Left lung (tissue), 14 donors: ENCODE measurements at places on chromosomes 2 and 18.
A peak's percentile ranks its signal among the peaks of the same experiment; 100 is the strongest.

DNA sequence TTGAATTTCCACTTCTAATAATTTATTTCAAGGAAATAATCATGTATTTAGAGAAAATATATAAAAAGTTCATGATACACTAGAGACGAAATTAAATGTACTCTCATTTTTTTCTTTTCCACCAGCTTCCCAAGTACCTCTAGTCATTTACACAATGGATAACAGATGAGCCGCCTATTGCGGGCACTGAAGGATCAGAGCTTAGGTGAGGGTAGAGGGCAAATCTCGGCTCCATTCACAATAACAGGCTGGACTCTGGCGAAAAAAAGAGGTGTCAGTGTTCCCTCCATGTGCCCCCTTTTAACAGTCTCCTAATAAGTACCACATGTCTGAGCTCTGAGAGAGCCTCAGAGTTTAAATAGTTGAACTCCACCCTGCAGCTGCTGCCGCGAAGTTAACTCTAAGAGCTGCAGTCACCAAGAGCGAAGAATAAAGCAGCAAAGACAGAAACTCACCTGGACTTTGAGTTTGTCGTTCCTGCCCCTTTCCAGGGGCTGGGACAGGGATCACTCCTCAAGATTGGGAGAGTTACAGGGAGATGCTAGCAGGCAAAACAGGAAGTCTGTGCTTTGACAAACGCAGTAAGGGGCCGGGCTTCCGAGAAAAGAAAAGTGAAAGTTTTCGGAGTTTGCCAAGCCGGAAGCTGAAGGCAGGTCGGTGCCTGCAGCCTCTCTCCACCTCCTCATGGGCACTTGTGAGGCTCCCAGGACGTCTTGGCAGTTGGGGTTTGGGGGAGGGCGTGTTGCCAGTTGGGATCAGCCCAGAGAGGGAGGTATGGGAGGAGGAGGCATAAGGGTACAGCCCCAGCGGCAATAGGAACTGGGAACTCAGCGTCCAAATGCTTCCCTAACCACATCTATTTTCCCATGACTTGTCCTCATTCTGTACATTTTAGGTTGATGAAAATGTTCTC lies at the start of gene SP110:
Gene SP110, minus strand, starts transcription at position 566 of the 913 bp plus-strand sequence. CDS start 3,057 bp downstream, outside the sequence.
- no peaks in the 10 kb centered on the region for H3K4me1 ChIP-seq
- H3K27ac ChIP-seq = peak within 1 kb of the TSS; percentile 88
- H3K27me3 ChIP-seq = no peaks in the 10 kb centered on the region
- peak within 1 kb of the TSS; percentile 63 for H3K4me3 ChIP-seq

DNA sequence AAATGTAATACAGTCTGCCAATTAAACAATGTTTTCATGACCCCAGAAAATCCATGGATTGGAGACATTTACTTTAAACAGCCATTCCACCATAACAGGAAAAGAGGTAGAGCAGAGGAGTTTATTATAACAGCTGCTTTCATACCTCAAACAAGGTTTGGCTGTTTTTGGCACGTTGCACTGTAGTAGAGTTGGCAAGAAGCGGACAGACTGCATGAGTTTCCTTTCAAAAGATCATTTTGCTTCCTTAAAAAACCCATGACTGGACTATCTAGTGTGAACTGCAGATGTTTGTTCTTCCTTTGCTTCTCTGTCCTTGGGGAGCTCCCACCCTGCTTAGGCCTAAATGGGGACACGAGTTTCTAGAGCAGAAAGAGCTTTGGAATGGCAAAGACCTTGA lies 108.5 kb upstream of the THOC1 start:
- H3K4me1 ChIP-seq = peaks cover 10% of the 10 kb centered on the region
- no peak overlapping the region for H3K27ac ChIP-seq
- H3K4me3 ChIP-seq = no peak overlapping the region
- H3K36me3 ChIP-seq = no peaks in the 10 kb centered on the region
- H3K27me3 ChIP-seq = no peaks in the 10 kb centered on the region

DNA sequence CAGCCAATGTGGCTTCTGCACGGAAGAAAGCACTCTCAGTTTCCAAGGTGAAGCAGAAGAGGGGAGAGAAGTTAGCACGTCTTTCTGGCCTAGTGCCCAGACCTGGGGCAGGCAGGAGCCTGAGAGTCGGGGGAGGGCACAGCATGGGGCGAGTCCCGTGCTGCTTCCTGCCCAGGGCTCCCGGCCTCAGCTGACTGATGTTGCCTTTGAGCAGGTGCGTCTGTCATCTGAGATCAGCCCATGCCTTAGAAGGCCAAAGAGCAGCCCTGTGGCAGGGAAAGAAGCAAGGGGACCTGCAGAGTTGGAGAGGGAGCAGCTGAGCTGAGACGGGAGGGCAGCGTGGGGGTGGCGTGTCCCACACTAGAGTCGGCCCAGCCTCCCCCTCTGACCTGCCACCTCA lies 3.3 kb downstream of the KCNIP3 start:
- H3K36me3 ChIP-seq = no peaks in the 10 kb centered on the region
- H3K27me3 ChIP-seq = peaks cover 59% of the 10 kb centered on the region
- DNase-seq = peak; percentile 69

GRCh38 chr2:84888401-84889276 lies 7.8 kb upstream of the TRABD2A start:
- H3K4me1 ChIP-seq = peaks cover 22% of the 10 kb centered on the region
- DNase-seq = peak; percentile 73
- H3K27me3 ChIP-seq = no peaks in the 10 kb centered on the region
- H3K36me3 ChIP-seq = no peaks in the 10 kb centered on the region
- H3K27ac ChIP-seq = peak overlapping the region; percentile 79

- H3K27me3 ChIP-seq = no peaks in the 10 kb centered on the region
- no peak overlapping the region for H3K27ac ChIP-seq
- peaks cover 20% of the 10 kb centered on the region for H3K4me1 ChIP-seq
- no peaks in the 10 kb centered on the region for H3K36me3 ChIP-seq
These were observed 4.3 kb downstream of the SMYD5 start for GRCh38 chr2:73218298-73218697.

- peak; percentile 85 for DNase-seq
- no peaks in the 10 kb centered on the region for H3K27me3 ChIP-seq
- H3K36me3 ChIP-seq = no peaks in the 10 kb centered on the region
- H3K4me3 ChIP-seq = no peak overlapping the region
These were observed 15.6 kb upstream of the CEP68 start for GRCh38 chr2:65040400-65041261.

GRCh38 chr2:78301166-78301789 lies 724.2 kb upstream of the REG3G start:
- H3K27me3 ChIP-seq = no peaks in the 10 kb centered on the region
- no peak overlapping the region for H3K4me3 ChIP-seq
- DNase-seq = no peak
- H3K4me1 ChIP-seq = no peaks in the 10 kb centered on the region

DNA sequence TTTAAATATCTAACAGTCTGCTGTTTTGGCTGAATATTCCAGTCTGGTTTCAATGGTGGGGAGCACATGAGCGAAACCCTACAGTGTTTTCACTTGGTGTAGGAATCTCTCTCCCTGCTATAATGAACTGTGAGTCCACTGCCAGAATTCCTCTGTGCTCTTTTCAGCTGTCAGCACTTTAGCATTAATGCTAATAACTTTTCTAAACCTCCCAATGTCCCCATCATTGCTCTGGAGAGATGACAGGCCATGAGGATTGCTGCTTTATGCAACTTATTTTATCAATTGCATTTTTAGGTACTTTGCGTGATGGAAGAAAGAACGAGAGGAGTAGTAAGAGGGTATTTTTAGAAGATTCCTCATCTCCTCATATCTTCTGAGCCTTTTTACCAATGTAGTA lies 25.3 kb downstream of the STK39 start:
- H3K4me1 ChIP-seq = peaks cover 13% of the 10 kb centered on the region
- no peak for DNase-seq
- no peaks in the 10 kb centered on the region for H3K27me3 ChIP-seq
- H3K27ac ChIP-seq = no peak overlapping the region
- H3K4me3 ChIP-seq = no peak overlapping the region
